ENCODE measurements at places on chromosomes 4 and X. TPM values are rescaled to one million over a fixed set of nuclear protein-coding genes. Genes with fewer than 3 reads are reported as not detected.

REPS2 gene
- 2.2 TPM for polyA plus RNA-seq

GDI1 gene
- polyA plus RNA-seq = 35.8 TPM

KIT gene
- not detected for polyA plus RNA-seq

ZNF330 gene
- polyA plus RNA-seq = 34.0 TPM

BST1 gene
- 0.29 TPM for polyA plus RNA-seq

PRRG1 gene
- not detected for polyA plus RNA-seq

GPRIN3 gene
- polyA plus RNA-seq = not detected

LONRF3 gene
- not detected for polyA plus RNA-seq

GBA3 gene
- polyA plus RNA-seq = 0.63 TPM

DCLK2 gene
- polyA plus RNA-seq = 9.1 TPM

TMPRSS11A gene
- polyA plus RNA-seq = not detected

NLGN3 gene
- polyA plus RNA-seq = not detected

SLC9A7 gene
- 43.3 TPM for polyA plus RNA-seq

HTT gene
- 9.3 TPM for polyA plus RNA-seq

MSX1 gene
- polyA plus RNA-seq = not detected

IQSEC2 gene
- polyA plus RNA-seq = 1.0 TPM

MXRA5 gene
- not detected for polyA plus RNA-seq

IBSP gene
- not detected for polyA plus RNA-seq

HHIP gene
- not detected for polyA plus RNA-seq

CFAP47 gene
- polyA plus RNA-seq = not detected
